ENCODE measurements at places on chromosomes 16 and 17.

DNA sequence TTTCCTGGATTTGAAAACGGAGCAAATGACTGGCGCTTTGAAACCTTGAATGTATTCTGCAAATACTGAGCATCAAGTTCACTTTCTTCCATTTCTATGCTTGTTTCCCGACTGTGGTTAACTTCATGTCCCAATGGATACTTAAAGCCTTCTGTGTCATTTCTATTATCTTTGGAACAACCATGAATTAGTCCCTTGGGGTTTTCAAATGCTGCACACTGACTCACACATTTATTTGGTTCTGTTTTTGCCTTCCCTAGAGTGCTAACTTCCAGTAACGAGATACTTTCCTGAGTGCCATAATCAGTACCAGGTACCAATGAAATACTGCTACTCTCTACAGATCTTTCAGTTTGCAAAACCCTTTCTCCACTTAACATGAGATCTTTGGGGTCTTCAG is 32.3 kb downstream of the BRCA1 start:
- no peak for DNase-seq

DNA sequence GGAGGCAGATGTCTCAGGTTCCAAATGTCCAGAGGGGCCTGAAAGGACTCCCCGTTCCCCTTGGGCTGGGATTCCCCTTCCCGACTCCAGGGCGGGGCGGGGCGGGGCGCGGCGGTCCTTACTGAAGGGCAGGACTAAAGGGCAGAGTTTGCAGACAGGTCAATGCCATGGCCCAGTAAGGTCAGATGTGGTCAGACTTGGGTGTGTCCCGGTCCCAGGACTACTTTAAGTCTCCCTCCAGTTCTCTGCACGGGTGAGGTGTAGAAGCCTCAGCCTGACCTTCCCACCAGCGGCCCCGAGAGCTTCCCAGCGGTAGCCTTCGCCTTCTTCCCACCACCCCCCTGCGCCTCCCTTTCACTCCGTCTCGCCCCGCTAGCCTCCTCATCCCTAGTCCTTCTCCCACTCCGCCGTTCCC is 532 bp downstream of the KDM6B start:
- DNase-seq: peak; percentile 43

GRCh38 chr17:51711581-51711980 is 446.9 kb downstream of the CA10 start:
- DNase-seq: no peak

GRCh38 chr17:2172077-2172851 is 117.4 kb downstream of the HIC1 start:
- DNase-seq: no peak

GRCh38 chr17:43515656-43516055 is 30.5 kb downstream of the ETV4 start:
- DNase-seq: no peak

DNA sequence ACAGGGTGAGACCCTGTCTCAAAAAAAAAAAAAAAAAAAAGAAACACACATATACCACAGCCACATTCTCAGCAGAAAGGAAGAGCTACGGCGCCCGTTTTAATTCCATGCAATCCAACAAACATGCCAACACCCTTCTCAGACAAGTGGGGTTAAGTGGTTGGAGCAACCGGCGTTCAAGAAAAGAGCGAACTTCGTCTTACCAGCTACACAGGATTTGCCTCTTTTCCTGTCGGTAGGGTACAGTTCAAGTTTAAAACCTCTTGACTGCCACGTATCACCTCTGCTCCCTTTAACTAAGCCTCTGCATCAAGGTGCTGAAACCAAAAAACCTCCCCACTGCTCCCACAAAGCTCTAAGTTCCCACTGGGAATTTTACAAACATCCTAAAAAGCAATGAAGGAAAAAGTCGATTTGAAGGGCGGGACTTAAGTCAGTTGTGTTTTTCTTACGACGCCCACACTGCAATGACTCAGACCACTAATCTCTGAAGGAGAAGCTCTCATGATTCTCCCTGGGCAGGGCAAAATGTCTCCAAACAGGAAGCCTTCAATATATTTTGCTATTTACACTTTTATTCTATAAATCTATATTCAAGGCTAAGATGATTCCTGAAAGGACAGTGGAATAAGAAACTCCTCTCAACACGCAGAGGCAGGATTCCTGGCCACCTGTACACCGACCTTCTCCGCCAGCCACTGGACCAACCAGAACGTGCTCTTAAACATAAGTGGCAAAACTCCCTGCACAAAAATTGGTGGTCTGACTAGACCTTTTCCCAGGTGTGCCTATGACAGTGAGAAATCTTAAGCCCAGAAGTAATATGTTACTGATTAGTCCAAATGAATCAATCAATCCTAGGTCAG is 18.8 kb downstream of the SRP68 start:
- DNase-seq: no peak

DNA sequence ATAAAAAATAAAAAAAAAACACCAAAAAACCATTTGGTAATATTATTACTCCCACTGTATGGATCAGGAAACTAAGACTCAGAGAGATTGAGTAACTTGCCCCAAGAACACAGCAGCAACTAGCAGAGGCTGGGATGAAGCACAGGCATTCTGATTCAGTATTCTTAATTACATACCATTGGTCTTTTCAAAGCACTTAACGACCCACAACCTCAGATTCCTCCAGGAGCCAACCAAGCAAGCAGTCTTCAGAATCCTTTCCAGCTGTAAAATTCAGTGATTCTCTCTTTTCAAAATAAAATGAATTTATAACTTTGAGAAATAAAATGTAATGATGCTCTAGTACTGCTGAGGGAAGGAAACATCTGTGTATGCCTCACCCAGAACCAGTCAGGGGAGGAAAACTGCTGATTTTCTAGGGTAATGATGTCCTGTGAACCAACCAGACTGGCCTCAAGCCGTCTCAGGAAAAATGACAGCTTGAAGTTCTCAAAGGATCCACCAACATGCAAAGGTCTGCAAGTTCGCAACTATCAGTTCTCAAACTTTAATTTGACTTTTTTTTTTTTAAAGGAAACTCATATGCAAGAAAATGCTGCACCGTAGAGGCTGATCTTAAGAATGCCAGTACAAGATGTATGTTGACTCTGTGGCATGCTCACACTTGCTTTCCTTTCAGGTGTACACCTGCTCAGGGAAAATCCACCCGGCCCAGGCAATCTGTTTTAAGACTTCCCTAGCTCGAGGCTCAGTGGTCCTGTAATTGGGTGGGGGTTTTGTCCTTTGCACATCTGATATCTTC is 9.0 kb downstream of the CUEDC1 start:
- no peak for DNase-seq

GRCh38 chr16:88310796-88311605 is 71.8 kb upstream of the ZNF469 start:
- DNase-seq: no peak

- DNase-seq: no peak
Measured at GRCh38 chr17:17737961-17738894, 57.0 kb downstream of the RAI1 start.

DNA sequence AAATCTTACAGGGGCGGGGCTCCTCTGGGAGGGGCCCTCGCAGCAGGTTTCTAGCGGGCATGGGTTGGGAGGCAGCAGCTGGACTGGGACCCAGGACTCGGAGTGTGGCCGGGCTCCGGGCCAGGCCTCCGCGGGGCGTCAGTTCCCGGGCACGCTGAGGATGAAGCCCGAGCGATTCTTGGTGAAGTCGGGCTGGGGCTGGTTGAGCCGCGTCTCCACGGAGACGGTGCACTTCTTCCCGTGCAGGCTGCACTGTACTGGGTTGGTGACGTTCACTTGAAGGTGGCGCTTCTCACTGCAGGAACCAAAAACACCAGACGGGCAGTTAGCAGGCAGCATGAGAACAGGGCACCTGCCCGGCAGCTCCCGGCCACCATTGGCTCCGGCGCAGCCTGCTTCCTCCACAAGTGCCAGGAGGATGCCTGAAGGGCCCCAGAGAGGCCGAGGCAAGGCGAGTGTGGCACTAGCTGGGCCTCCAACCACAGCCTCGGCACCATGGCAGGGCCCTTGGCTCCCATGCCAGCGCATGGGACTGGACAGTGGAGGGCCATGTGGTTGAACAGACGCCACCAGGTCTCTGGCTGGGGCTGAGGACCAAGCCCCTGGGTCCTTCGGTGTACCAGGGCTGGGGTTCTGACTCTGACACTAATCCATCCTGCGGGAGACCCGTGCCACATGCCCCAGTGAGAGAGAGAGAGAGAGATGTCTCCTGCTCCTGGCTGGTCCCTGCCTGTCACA is 8.0 kb downstream of the CDK5R1 start:
- DNase-seq: no peak

GRCh38 chr16:20504418-20504817 is 53.1 kb downstream of the ACSM2A start:
- DNase-seq: no peak

- DNase-seq: no peak
Measured at GRCh38 chr16:55529018-55529417, 20.1 kb downstream of the LPCAT2 start.

- DNase-seq: no peak
Measured at GRCh38 chr17:29078183-29079045, 35.5 kb downstream of the PIPOX start.

- DNase-seq: no peak
Measured at GRCh38 chr16:169014-169413, 3.2 kb downstream of the HBM start.

- no peak for DNase-seq
Measured at GRCh38 chr16:86979984-86980553, 337.1 kb downstream of the C16orf95 start.

DNA sequence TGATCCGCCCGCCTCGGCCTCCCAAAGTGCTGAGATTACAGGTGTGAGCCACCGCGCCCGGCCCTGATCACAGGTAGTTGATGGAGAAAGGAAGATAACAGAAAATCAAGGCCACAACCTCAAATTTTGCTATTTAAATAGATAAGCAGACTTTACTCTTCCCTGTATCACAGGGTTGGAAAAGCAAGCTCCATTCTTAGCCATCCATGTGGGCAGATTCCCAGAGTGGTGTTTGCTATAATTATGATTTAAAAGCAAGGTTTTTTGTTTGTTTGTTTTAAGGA is 44.4 kb downstream of the TUBD1 start:
- DNase-seq: no peak

DNA sequence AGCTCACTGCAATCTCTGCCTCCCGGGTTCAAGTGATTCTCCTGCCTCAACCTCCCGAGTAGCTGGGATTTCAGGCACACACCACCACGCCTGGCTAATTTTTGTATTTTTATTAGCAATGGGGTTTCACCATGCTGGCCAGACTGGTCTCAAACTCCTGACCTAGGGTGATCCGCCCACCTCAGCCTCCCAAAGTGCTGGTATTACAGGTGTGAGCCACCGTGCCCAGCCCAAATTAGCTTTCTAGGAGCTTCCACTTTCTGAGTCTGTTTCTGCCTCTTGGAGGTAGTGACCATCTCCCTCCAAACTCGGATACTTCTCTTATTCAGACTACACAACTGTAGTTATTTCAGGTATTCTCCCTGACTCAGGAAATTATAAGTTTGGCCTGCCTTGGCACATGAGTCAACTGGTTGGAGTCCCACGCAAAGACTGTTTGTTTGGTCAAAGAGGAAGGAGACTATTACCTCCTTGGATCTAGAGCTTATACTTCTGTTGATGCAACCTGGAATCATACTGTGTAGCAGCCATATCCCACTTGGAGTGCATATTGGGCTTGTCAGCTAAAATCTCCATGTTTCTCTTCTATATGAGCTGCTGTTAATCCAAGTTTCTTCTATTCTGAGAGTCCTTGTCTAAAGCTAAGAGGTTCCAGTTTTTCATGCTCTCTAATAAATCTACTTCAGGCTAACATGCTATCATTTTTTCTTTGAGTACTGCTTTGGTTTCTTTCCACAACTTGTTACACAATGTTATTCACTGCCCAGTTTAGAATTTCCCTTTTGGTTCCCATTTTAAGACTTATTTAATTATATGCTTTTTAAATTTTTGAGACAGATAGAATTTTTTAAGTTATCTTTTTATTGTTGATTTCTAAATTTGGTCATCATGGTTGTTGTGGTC is 7.5 kb downstream of the IL4R start:
- no peak for DNase-seq

DNA sequence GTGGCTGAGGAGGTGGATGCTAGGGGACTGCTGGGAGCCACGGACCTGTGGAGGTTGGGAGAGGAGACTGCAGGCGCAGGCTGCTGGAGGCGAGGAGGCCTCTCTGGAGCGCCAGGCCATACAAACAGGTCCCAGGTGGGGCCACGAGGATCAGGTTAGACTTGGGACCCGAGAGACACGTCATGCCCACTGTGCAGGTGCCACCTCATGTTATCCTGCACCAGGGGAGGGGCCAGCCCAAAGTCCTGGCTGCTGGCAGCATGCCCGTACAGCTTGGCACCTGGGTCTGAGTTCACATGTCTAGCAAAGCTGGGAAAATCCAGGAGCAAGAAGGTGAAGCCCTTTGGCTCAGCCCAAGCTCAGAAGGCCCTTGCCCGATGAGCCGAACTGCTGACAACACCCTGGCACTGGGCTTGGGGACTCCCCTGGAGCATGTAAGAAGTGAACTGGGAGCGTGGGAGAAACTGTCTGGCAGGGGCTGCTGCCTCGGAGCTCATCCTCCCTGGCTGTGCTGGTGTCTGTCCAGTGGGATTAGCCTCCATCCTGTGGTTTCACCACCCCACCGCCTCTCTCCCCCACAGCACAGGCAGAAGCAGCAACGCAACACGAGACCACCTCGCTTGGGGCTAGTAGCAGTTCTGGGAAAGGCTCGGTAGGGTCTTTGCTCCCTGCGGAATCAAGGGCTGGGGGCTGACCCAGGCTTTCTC is 5.3 kb downstream of the ARHGDIA start:
- no peak for DNase-seq

GRCh38 chr16:65414284-65414984 is 292.6 kb upstream of the CDH11 start:
- no peak for DNase-seq

GRCh38 chr16:89048090-89048725 is 45.4 kb upstream of the ACSF3 start:
- DNase-seq: no peak

DNA sequence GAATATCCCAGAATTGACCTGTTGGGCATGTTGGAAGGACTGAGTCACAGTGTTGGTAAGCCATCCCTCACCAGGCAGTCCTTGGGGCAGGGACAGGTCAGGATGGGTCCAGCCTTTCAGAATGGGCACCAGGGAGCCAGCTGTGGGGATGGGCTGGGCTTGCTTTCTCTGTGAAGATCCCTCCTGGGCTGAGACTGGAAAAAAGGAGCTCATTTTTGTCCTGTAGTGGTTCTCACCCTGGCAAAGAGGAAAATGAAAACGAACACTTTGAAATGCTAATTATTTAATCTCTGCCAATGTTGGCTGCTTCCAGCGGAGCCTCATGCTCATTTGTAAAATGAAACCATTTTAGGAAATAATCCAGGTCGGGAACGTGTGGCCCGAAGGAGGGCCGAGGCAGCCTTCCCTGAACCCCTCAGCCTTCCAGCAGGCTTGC is 237.5 kb upstream of the SALL1 start:
- no peak for DNase-seq

DNA sequence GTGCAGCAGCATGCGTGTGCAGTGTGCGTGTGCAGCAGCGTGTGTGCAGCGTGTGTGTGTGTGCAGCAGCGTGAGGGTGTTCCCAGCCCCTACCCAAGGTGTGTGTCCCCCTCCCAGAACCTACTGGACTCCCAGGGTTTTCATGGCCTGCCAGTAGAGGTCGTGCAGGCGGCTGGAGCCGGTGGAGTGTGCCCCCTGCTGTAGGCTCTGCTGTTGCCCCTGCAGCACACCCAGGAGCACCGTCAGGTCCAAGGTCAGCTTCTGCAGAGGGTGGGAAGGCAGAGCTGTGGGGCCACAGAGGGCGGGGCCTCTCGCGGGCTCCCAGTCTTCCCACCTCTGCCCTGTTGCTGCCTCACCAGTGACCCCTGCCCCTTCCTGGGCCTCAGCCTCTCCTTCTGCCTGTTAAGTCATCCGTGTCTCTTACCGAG is 14.9 kb downstream of the MYBBP1A start:
- no peak for DNase-seq

- DNase-seq: no peak
Measured at GRCh38 chr17:80869481-80870145, 122.0 kb upstream of the CHMP6 start.
